Esophagus squamous epithelium (tissue), 5 donors: ENCODE measurements at places on chromosomes 16 and 17.

GRCh38 chr17:82230609-82231311 lies 1.9 kb downstream of the SLC16A3 start:
- no peak for DNase-seq

DNA sequence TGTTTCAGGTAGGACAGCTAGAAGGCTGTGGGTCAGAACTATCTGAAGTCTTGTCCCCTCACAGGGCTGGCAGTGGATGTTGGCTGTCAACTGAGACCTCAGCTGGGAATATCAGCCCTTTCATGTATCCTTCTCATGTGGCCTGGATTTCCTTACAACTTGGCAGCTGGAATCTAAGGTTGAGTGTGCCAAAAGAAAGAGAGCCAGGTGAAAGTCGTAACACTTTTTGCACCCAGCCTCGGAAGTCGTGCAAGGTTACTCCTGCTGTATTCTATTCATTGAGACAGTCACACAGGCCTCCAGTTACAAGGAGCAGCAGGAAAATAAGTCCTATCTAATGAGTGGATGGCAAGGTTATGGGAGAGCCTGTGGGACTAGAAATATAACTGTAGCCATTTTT lies 52.6 kb upstream of the DNAH9 start:
- DNase-seq, result no peak

GRCh38 chr16:64292161-64292560 lies 829.7 kb downstream of the CDH11 start:
- no peak for DNase-seq

DNA sequence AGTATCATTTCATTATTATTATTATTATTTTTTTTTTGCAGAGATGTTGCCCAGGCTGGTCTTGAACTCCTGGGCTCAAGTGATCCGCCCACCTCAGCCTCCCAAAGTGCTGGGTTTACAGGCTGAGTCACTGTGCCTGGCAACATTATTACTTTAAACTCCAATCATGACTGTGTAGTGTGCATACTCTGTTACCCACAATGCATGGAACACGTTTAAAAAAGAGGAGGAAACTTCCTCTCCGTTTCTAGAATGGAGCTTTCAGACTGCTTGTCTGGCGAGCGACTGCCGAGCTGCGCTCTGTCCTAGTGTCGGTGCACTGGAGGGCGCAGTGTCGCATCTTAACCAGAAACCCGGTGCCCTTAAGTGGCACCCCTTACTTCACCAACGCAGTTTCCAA lies 22.1 kb upstream of the FASN start:
- no peak for DNase-seq

- no peak for DNase-seq
These were observed 47.4 kb upstream of the FOXJ1 start for GRCh38 chr17:76188213-76189016.

- no peak for DNase-seq
These were observed 209.7 kb downstream of the RBFOX3 start for GRCh38 chr17:79400989-79401703.

DNA sequence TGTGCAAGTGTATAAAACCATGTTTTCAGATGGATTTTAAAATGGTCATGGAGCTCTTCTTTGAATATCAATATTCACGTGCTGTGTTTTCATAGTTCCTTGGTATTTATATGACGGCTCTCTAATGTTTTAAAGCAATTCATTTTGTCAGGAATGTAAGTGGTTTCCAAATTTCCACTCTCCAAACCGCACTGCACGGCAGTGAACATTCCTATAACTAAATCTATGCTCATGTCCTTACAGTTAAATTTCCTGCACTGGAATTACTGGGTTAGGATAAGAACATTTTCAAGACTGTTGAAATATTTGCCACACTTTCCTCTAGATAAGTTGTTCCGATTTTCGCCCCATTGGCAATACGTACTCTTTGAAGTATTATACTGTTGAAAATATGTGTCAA lies 398.9 kb downstream of the PMP22 start:
- no peak for DNase-seq

DNA sequence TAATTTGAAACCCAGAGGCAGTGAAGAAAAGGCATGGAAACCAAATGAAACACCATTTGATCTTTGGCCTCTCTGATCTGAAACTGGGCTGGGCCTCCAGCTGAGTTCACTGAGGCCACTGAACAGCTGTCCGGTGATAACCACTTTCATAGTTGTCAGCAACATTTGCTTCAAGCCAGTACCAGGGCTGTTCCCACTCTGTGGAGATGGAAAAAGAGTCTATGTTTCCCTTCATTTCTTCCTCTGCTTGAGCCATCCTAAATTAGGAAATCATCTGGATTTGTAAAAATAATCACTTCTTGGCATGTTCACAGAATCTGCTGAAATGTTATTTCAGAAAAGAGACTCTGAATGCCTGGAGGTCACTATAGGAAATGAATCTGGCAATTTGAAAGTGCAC lies 119.3 kb downstream of the STX8 start:
- no peak for DNase-seq

DNA sequence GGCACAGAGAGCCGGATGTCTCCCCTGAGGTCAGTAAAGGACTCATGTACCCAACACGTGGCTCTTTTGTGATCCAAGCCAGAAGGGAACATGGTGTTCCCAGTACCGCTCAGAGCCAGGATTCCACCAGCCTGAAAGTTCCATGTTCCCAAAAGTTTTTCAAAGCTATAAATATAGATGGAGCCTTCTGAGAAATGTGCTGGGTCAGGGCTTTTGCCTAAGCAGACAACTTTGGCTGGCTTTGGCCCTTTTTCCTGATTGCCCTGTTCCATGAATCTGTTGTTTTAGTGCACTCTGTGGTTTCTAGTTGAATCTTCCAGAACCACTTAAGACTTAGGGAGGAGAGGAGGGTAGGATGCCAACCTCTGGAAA lies 128.5 kb upstream of the HS3ST2 start:
- DNase-seq, result no peak

- no peak for DNase-seq
These were observed 21.0 kb downstream of the LGALS3BP start for GRCh38 chr17:78958641-78959127.

DNA sequence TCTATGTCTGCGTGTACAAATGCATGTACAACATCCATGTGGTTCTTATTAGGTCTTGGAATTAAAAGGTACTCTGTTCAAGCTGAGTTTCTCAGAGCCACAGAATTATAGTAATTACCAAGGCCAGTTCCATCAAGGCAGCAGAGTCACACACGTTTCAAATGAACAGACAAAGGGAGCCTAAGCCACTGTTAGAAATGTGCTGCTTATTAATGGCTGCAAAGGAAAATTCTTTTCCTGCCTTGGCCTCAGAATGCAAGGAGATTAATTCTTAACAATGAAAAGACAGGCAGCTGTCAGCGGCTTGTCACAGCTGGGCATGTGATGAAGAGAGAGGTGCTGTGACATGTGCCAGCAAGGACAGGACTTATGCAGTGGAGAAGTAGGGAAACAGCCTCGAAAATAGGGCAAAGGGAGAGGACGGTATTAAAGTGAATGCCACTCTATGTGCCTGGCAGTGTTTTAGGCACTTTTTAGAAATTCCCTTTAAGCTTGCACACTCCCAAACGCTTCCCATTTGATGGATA lies 100.1 kb upstream of the CLEC3A start:
- no peak for DNase-seq

DNA sequence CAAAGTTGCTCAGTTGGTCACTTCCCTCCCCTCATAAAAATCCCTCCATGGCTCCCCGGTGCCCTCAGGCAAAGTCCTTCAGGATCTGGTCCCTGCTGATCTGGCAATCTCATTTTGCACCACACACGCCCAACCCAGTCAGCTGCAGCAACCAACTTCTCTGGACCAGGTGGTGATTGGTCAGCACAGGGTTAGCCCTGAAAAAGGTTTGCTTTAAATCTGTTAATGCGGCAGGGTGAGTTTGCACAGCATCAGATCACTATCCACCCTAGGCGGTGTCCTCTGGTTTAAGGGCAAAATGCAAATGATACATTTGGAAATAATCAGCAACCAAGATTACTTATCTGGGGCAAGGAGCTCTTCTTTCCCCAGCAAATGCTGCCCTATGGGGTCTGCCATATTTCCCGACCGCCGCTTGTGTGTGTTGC lies 42.9 kb upstream of the TNRC6C start:
- DNase-seq, result no peak

DNA sequence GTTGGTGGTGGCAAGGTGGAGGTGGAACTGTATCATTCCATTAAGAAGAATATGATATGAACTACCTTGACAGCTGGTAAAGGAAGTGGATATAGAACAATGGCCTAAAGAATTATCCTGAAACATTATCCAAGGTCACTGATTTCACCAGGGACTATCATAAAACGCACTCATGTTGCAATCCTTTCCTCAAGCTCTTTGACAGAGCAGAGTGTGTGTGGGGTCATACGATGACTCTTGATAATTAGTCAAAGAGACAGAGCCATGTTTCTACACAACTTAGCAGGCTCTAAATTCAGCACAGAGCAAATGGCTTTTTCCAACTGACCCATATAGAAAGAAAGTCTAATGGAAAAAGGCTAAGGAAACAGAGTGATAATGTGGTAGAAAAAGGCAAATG lies 126.4 kb upstream of the ANKFN1 start:
- DNase-seq, result no peak

DNA sequence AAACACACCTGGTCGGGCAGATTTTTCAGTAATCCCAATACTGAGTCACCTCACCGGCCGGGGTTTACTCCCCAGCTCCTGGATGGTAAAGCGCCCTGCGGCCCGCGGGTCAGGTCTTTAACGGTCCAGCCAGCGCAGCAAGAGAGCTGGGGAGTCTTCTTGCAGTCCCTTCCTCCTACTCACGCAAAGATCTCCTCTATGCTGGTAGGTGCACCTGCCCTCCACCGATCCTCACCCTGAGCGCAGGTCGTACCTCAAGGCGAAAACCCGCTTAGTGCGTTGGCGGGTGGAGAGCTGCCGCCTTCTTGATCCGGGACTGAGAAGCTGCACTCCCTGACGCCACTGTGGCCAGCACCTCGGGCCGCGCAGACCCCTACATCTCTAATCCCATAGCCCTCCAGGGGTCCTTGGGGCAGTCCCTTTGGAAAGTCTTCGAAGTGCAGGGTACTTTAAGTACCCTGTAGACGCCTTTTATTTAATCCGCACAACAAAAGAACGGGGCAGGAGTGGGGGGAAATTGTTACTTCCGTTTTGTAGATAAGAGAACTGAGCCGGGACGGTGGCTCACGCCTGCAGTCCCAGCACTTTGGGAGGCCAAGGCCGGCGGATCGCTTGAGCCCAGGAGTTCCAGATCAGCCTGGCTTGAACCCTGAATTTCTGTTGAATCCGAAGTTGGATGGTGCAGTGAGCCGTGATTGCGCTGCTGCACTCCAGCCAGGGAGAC lies 10.4 kb upstream of the HOXB13 start:
- no peak for DNase-seq

DNA sequence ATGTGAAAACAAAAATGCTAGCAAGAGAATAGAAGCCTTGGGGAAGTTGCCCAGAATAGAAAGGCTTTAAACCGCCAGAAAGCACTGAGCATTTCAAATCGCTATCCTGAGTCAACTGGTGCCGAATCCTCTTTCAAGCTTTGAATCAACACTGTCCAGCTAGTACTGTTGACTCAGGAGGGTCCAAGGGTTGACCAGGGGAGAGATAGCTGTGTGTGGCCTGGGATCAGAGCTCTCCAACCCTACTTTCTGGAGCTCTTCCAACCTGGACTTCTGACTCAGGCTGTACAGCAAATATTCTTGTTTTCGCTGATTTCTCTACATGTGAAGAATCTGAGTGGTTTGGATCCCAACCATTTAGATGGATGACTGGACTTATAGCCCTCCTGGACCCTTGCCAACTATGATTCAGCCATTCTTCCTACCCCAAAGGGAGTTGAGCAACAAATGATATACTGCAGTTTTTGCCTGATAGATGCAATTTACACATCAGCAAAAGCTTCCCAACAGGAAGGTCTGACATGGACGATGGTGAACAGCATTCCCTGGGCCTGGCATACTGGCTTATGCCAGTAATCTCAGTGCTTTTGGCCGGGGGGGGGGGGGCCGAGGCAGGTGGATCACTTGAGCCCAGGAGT lies 154.0 kb upstream of the SDK2 start:
- no peak for DNase-seq

DNA sequence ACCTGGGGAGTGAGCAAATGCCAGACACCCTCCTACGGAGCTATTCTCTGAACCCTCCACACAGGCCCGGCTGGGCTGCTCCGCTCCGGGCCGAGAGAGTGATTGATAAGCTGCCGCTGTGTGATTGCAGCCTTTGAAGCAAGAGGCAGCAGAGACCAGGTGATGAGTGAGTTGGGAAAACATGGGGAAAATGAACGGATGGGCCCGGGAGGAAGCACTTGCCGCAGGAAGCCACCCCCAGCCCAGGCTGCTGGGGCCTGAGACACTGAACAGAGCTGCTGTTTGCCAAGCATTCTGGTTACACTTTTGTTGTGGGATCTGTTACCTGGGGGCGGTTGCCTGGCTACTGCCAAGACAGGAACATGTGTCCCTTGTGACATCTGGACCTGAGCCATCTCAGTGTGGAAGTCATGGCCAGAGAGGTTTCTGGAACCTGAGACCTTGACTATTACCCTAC lies 46.4 kb upstream of the KLHDC4 start:
- DNase-seq, result no peak

- DNase-seq, result no peak
These were observed 94.8 kb upstream of the CBX4 start for GRCh38 chr17:79933863-79934652.

GRCh38 chr16:85259832-85260167 lies 147.5 kb upstream of the CIBAR2 start:
- DNase-seq, result no peak

GRCh38 chr16:62967163-62967562 lies 930.9 kb upstream of the CDH8 start:
- DNase-seq, result no peak

- no peak for DNase-seq
These were observed 29.8 kb downstream of the LRRC36 start for GRCh38 chr16:67356396-67356795.

DNA sequence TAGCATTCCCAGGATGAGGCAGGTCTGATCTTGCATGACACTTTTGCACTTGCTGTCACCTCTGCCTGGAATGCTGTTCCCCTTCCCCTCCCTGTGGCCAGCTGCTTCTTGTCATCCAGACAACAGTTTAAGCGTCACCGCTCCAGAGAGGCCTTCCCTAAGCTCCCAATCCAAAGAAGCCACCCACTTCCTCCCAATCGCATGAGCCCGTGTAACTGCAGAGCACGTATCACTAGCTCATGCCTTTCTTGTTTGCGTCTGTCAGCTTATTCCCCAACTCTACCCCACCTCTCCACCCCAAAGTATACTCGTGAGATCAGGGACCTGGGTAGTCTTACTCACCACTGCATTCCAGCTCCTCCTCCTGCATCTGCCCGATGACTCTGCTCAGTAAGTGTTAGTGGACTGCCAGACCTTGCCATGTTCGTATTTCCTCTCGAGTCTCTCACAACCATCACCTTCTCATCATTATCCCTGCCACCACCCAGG lies 92.8 kb downstream of the GAS7 start:
- no peak for DNase-seq

DNA sequence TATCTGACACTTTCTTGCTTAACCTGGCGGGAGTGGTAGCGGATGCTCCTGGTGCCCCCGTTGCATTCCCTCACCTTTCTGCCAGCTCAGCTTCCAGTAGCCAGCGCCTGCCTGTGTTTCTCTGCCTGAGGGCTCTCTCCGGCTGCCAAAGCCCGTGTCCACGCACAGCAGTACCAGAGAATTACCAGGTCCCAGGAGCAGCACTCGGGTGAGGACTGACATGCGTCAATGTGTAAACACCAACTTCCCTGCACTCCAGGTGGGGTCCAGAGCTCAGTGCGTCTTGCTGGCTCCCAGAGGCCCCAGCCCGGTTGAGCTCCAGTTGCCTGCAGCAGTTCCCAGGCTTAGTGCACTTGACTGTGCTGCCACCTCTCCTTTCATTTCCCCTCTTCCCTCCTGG lies 54.8 kb downstream of the CDH13 start:
- no peak for DNase-seq

- DNase-seq, result no peak
These were observed 2.2 kb downstream of the ZNF276 start for GRCh38 chr16:89723279-89724250.

- DNase-seq, result no peak
These were observed 6.3 kb downstream of the TRAF7 start for GRCh38 chr16:2161911-2162310.
